ENCODE measurements at places on chromosomes 4 and X.

DNA sequence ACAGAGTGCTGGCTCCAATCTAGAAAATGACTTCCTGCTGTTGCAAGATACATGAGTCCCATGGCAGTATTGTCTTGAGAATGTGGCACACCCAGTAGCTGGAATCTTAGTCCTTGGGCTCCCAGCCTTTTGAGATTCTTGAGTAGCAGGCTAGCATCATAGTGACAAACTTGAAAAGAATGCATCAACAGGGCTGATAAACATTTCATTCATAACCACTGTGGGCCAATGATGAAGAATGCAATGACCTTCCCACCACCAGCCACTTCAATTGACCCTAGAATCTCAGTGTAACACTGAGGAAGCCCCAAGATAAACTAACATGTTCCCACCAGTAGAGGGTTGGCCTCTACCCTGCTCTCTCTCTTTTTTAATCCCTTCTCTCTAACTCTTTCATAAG, 329.3 kb downstream of the GBA3 start:
- DNase-seq: peak; percentile 95

DNA sequence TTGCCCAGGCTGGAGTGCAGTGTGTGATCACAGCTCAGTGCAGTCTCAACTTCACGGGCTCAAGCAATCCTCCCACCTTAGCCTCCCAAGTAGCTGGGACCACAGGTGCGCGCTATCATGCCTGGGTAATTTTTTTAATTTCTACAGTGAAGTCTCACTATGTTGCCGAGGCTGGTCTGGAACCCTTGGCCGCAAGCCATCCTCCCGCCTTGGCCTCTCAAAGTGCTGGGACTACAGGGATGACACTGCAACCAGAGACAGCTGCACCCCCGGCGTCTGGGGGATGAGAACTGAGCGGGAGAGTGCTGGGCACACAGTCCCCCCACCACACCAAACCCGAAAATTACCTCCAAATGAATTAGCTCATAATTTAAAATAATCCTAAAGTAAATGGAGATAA, 33.1 kb upstream of the GTPBP6 start:
- no peak for DNase-seq

DNA sequence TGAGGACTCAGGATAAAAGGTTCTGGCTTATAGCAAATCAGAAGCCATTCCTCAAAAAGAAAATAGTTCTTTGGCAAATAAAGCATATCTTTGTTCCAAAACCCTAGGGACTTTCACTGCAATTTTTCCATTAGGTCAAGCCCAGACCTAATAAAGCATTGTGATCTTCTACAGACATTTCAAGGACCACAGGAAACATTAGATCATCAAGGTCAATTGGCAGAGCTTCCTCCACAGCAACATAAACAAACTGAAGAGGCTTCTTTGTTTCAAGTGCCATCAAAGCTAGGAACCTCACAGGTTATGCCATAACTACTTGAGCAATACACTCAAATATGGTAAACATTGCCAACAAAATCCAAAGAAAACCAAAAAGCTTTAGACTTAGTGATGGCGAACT, 144.9 kb downstream of the ANXA5 start:
- DNase-seq: no peak

DNA sequence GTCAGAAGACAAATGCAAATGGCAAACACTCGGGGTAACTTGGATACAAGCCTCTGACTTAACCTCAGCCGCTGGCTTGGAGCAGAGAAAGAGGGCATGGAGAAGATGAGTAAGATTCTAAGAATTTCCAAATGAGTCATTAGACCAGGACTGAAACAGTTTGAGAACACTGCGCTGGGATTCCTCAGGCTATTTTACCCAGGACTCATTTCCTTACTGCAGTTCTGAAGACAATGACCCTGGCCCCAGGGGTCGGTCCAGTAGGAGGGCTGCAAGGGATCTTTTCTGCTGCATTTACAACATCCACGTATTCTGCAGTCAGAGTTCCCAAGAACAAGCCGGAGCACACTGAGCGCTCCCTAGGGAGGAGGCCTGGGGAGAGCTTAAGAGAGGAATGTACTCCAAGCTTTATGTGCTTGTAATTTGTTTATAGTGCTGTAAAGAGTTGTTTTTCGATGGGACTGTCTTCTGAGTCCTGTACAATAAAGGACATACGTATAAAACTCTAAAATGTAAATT, 27.3 kb upstream of the SORBS2 start:
- DNase-seq: peak; percentile 97

- no peak for DNase-seq
Observed at GRCh38 chrX:134659761-134660160, 1.5 kb upstream of the PLAC1 start.

- no peak for DNase-seq
Observed at GRCh38 chrX:40459571-40460158, 121.1 kb upstream of the ATP6AP2 start.

DNA sequence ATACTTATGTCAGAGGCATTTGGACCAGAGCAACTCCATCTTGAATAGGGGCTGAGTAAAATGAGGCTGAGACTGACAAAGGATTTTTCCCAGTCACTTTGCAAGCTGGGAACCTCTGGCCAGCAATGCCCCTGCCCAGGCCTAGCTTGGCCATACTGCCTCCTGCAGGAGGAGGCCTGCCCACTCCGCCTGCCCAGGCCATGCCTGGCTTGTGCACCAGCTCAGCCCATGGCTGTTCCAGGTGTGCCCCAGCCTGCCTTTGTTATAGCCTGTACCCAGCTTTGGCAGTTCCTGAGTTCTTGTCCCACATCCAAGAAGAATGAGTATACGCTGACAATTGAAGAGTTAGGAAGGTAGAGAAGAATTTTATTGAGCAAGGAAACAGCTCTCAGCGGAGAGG, 176.1 kb downstream of the AASDH start:
- DNase-seq: no peak

DNA sequence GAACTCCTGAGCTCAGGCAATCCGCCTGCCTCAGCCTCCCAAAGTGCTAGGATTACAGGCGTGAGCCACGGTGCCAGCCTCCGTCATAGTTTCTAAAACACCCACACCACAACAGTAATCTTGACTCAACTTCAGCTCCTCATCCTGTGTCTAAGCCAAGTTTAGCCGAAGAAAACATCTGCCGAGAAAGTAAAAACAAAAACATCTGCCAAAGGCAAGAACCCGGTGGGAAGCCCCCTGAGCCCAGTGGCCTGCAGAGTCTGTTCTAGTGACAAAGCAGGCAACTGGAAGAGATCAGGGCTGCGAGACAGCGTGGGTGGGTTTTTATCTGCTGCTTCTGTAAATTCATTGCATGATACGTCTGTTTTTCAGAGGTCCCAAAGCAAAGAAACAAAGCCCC, 26.6 kb upstream of the CD99 start:
- peak; percentile 48 for DNase-seq

- no peak for DNase-seq
Observed at GRCh38 chr4:20761382-20761781, 61.1 kb downstream of the PACRGL start.

- peak; percentile 27 for DNase-seq
Observed at GRCh38 chrX:15448010-15448639, 45.0 kb downstream of the PIR start.

DNA sequence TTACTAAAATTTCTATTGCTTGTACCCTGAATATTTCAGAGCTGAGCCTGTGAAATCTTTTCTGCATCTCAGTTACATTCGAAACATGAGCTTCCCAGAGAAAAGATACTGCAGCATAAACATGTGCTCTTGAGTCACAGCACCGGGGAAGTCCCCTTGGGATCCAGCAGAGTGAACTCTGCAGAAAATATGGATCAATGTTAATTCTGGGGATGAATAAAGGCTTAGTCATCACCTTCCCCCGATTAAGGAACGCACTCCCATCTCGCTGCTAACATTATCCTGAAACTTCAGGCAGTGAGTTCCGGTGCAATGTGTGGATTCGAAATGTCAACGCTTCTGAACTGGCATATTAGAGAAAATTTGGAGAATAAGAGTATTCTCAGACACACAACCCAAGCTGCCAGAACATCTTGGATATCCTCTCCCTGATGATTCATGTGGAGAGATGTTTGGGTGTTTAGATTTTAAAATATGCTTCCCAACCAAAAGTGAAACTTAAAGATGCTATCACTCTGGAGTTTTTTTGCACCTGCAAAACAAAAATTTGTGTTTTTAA, 90.8 kb downstream of the IRF2 start:
- peak; percentile 84 for DNase-seq

All from myocyte (in vitro differentiated cells).